Dermis blood vessel endothelial cell (primary cell): ENCODE measurements at places on chromosomes 4 and X.

GRCh38 chrX:73944563-73944908 is 359.4 kb upstream of the ZCCHC13 start:
- DNase-seq, result peak; percentile 21

- no peak for DNase-seq
These were observed 42.7 kb downstream of the HPRT1 start for GRCh38 chrX:134502686-134503085.

DNA sequence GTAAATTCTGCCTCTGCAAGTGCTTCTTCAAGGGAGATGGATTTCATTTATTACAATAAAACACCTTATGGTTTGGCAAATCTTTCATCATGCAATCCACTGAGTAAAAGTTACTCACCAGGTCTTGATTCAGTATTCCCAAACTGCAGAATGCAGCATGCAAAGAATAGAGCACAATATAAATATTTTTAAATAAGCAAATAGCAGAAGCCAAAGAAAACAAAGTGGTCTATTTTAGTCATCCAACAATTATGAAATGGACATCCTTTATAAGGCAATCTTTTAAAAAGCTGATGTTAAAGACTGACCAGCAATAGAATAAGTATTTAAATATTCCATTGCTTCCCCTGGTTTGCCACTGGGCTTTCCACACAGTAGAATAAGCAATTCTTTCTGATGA is 59.5 kb downstream of the SLC39A8 start:
- DNase-seq, result no peak

GRCh38 chrX:48590203-48591103 is 6.8 kb upstream of the WDR13 start:
- DNase-seq, result peak; percentile 50

DNA sequence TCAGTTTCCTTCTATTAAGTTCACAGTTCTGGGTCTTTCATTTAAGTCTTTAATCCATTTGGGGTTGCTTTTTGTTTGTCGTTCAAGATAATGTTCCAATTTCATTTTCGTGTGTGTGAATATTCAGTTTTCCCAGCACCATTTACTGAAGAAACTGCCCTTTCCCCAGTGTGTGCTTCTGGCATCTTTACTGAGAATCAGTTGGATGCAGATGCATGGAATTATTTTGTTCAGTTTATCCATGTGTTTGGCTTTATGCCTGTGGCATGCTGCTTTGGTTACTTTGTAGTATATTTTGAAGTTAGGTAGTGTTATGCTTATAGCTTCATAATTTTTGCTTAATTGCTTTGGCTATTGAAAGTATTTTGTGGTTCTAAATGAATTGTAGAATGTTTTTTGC is 163.8 kb upstream of the HDX start:
- no peak for DNase-seq

GRCh38 chrX:3379111-3379510 is 32.7 kb upstream of the MXRA5 start:
- no peak for DNase-seq

- no peak for DNase-seq
These were observed 64.7 kb upstream of the RPL34 start for GRCh38 chr4:108555701-108556100.

DNA sequence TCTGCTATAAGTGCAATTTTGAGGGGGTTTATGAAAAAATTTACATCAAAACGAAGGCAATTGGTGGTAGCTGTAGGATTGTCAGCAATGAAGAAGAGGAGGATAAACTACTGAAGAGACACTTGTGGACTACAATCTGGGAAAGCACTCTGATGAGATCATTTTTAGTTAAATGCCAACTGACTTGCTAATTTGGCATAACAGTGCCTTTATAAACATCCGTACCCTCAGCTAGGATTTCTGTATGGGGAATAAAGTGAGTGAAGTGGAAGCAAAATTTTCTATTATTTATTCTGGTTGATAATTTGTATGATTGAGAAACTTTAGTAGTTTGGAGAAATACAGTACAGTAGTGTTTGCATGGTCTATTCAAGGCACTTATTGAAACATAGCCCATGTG is 11.2 kb upstream of the GNRHR start:
- no peak for DNase-seq

- DNase-seq, result no peak
These were observed 37.2 kb upstream of the GPR78 start for GRCh38 chr4:8542776-8543525.

DNA sequence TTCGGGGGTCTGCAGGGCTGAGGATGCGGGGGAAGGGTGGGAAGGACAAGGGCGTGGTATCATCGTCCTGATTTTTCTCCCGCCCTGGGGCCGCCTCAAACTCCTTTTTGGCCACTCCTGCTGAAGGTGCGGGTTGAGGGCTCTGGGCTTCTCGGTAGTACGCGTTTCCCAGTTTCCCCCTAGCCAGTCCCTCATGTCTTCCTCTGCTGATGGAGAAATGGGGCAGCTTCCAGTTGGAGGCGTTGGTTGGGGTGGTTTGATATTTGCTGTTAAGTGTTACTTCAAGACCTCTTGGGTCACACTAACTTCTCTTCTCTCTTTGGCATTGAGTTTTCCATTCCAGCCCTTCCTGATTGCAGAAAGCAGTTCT is 482 bp downstream of the GSTCD start:
- peak; percentile 49 for DNase-seq

DNA sequence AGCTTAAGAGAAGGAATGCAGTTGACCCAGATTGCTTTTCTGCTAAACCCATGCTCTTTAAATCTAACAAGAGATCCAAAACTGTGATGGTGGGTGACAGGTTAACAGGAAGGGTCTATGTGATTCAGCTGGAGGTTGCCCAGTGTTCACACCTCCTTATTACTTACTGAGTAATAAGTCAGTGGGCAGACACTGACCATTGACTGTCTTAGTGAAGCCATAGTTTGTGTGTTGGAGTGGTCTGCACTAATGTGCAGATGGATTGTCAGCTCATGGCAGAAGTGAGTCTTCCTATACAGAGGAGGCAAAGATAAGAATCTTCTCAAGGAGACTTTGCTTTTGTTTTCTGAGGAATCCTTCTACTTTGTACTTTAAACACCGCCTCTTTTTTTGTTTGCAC is 15.2 kb upstream of the RUFY3 start:
- peak; percentile 34 for DNase-seq

- DNase-seq, result no peak
These were observed 151.9 kb upstream of the DIPK2B start for GRCh38 chrX:45352611-45353010.

GRCh38 chr4:153531000-153531358 is 64.8 kb downstream of the TMEM131L start:
- no peak for DNase-seq

GRCh38 chr4:40940756-40941155 is 191.0 kb downstream of the NSUN7 start:
- DNase-seq, result no peak

DNA sequence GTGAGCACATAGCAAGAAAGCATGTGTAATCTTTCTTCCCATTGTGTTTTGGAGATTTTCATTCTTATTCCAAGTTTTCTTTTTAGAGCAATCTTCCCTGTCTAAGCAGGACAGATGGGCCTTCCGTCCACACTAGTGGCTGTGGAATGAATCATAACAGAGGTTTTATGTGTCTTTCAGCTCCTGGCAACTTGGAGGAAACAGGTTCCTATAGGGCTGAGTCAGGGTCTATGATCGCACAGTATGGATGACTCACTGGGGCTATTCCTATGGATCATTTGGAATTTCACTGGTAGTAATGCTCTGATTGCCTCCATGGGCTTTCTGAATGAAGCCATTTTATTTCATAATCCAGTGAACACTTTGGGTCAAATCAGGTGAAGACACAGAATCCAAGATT is 51.8 kb upstream of the CBLL2 start:
- DNase-seq, result peak; percentile 63

DNA sequence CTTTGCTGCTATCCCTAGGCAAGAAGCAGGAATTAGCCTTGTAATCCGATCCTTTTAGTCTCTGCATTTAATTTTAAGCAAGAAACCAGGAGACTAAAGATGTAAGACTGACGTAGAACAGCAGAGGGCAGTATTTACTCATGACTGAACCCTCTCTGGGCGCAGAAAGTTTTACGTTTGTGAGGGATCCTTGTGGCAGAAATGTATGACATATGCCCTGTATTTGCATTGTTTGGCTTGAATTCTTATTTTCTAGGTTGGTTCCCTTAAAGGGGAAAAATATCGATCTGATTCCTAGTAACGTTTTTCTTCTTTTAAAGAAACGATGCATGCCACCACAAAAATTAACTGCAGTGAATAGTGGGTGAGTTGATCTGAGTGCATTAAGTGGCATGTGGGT is 1.3 kb upstream of the FAT4 start:
- DNase-seq, result peak; percentile 94

- DNase-seq, result no peak
These were observed 24.2 kb downstream of the RBPJ start for GRCh38 chr4:26344901-26345564.

DNA sequence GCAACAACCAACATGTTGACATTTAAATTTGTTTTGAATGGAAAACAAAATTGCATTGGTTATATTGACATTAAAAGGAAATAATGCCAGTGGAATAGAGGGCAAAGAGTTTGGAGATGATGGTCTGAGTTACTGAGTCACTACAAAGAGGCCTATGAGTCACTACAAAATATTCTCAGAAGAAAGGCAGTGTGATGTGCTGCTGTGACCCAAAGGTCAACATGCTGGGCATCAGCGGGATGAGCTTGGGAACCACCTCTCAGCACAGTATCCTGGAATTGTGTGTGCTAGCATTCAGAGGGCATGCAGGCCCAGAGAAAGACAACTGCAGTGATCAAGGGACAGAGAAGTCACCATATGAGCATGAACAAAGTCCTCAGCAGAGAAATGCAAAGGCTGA is 2.8 kb downstream of the CMC4 start:
- peak; percentile 66 for DNase-seq

DNA sequence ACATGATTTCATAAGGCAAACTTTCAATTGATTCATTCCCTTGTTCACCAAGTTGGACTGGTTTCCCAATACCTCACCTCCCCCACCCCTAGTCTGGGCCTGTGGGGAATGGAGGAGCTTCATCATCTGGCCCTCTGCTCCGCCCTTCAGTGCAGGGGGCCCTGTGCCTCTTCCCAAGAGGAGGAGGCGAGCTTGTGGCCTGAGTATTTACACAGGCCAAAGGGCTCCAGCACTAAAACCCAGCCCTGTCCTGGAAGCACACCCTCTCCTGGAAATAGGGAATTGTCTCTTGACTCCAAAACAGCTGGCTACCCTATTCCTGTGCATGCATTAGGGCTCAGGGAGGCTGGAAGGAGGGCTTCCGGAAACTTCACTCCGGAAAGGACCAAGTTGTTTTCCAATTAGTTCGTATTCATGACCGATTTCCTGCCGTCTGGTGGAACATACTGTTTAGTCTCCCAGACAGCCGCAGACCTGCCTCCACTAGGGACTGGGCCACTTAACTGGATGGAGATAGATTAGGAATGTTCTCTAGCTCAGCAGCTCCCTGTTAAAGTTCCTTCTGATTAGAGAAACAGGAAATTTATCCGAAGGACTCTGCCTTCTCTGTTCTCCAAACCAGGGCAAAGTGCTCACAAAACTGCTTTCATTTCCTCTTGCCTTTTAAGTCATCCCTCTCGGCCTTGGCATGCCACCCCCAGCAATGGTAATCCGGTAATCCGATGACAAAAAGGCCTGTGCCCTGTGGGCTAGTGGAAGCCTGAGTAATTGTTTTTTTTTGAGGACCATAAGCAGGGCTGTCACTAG is 5.8 kb downstream of the SRPX2 start:
- DNase-seq, result peak; percentile 93

DNA sequence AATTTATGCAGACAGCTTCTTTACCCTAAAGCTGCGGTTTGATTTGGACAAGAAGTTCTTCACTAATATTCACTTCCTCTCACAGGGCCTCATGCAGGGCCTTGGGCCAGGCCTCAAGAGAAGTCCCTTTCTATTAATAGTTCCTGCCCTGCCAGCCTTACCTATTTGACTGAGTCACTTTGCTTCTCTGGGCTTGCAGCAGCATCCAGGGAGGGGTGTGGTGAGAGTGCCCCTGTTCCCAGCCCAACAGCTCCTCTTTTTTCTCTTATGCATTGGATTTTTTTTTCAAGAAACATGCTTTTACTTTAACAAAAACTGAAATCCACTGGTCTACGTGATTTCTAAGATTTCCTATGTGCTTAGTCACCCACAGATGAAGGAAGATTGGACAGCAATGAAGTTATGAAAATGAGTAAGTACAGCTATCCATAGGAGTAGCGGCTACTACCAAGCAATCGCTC is 26.7 kb downstream of the FAM156B start:
- peak; percentile 22 for DNase-seq

DNA sequence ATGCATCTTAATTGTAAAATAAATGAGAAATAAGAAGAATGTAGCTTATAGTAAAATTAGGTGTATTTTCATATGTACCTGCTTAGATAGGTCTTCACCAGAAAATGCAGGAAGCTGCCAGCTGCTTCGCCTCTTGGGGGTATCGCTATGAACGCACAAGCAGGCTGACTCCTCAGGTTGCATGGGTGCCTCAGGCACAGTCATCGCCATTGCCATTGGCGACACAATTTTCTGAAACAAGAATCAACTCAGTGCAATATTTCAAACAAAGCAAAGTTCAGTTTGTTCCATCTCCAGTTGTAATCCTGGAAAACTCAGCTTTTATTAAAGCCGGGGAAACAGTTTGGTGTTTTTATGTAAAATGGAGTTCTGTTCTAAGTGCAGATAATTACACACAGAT is 29.7 kb downstream of the STOX2 start:
- no peak for DNase-seq

DNA sequence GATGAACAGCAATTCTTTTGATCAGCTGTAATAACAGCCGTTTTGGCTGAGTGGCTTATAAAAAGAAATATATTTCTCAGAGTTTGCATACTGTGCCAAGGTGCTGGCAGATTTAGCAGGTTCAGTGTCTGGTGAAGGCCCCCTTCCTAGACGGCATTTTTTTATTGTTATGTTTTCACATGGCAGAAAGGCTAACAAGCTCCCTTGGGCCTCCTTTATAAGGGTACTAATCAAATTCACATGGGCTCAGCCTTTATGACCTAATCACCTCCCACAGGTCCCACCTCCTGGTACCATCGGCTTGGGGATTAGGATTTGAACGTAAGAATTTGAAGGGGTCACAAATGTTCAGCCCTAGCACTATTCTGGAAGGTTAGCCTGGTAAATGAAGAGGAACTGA is 431.9 kb downstream of the SPOCK3 start:
- no peak for DNase-seq

DNA sequence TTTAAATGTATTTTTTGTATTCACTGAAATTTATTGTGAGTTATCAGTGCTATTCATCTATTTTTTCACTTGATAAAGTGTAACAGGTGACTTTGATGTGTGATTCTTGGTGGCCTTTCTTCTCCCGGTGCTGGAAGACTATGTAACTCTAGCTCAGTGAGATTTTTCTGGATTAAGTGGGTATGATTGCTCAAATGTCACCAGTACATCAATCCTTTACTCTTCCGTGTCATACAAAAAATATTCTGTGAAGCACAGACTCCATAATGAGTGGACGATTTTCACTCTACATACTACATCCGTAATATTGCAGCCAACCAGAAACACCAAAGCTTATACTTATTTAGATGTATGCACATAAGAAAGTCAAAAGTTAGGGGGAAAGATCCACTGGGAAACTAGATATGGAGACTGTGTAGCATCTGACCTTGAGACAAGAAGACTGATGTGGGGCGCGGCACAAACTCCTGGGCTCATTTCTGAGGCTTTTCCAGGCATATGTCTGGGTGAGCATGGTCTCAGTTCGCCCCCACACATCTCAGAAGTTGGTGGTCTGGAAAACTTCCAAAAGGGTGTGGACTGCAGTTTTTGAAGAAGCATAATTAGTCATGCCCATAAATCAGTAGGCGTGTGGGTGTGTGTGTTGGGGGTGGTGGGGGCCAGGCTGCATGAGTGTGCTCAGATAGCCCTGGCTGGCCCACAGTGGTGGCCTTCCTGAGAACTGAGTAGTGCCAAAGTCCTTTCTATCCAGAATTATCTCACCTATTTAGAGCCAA is 53.9 kb upstream of the TENM3 start:
- DNase-seq, result no peak

- DNase-seq, result peak; percentile 8
These were observed 97.7 kb upstream of the ACSL4 start for GRCh38 chrX:109830704-109831206.
